T-helper 2 cell treated with Interferon-gamma antibody and Interleukin-4, amounts not matched to agents 5 μg/mL and 100 μg/mL, for 36 hours (primary cell): ENCODE measurements at places on chromosomes 3 and 15.

DNA sequence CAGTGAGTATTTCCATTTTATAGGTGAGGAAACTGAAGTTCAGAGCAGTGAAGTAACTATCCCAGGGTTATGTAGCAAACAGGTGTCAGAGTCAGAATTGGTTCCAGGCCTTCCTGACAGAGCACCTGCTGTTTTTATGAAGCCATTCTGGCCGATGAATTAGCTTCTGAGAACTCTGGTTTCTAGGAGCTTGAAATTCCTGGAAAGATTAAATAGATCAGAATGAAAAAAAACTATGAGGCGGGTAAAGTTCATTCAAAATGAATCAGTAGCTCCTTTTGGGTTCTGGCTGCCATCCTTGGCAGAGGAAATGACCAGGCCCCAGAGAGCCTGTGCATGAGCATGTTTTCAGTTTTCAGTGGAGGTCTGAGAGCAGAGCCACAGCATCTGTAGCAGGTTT is 59.3 kb upstream of the CFAP161 start:
- DNase-seq = no peak

- DNase-seq = no peak
Measured at GRCh38 chr15:79105141-79105540, 14.6 kb upstream of the RASGRF1 start.

DNA sequence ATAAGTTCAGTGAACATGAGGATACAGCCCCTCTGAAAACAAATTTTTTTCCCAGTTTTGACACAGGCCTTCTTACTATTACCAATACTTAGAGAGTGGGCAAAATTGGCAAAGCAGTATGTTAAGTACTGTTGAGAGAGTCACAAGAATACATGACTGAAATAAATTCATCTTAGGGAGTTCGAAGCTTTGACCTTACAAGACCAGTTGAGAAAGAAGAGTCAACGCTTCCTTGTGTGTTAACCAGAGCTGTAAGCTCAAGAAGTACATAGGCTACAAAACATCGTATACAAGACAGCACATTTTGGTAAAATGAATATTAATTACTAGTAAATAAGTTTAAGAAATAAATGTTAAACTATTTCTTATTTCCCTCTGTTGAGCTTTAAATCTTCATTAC is 164.4 kb upstream of the RORA start:
- no peak for DNase-seq

GRCh38 chr3:33722191-33722590 is 4.1 kb upstream of the CLASP2 start:
- no peak for DNase-seq

DNA sequence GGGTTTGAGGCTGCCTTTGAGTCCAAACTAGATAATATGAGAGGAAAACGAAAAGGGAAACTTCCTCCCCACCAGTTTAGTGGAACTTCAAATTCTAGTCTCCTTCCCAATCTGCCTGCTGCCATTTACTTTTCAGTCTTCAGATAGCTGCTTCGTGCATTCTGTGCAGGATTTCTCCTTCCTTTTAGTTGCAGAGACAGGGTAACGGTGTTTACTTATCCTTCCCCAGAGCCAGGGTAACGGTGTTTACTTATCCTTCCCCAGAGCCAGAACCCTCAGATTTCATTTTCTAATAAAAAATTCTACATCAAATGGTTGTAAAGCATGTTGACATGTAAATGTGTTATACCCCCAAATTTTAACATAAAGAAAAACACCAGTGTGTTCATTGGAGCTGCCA is 282.6 kb downstream of the VPS13C start:
- DNase-seq = no peak

GRCh38 chr15:25763954-25764353 is 99.2 kb downstream of the ATP10A start:
- no peak for DNase-seq

DNA sequence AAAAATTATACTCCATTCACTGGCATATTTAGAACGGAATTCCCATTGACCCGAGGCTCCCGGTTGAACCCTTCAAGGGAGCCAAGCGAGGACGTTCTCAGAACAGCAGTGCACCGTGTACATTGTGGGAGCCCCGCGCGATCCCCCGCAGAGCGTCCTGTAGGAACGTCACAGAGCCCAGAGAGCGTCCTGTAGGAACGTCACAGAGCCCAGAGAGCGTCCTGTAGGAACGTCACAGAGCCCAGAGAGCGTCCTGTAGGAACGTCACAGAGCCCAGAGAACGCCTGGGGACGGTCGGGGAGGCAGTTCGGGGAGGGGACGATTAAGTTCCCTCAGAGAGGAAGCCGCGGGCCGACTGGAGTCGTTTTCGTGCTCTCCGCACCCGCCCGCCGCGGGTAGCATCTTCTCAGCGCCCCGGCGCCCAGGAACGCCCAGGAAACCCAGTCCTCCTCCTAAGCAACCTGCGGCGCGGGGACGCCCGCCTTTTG is 506 bp upstream of the ATP1B3 start:
- DNase-seq = no peak

- DNase-seq = no peak
Measured at GRCh38 chr3:178586076-178586475, 49.8 kb downstream of the KCNMB2 start.

- DNase-seq = no peak
Measured at GRCh38 chr3:17972476-17972875, 230.0 kb upstream of the TBC1D5 start.

DNA sequence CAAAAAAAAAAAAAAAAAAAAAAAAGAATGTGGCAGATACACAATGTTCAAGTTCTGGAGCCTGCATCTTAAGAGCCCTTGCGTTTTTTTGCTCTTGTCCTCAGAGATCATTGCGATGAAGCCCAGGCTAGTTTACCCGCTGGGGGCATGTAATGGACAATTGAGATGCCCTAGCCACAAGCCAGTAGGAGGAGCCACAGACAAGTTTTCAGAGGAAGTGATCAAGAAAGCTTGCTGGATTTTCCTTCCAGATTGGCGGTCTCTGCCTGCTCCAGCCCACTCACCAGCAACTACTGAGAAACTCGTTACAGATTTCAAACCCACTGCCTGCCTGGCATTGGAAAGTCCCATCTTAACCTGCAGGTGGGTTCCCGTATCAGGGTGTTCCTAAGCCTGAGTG is 192.1 kb upstream of the EOMES start:
- no peak for DNase-seq

DNA sequence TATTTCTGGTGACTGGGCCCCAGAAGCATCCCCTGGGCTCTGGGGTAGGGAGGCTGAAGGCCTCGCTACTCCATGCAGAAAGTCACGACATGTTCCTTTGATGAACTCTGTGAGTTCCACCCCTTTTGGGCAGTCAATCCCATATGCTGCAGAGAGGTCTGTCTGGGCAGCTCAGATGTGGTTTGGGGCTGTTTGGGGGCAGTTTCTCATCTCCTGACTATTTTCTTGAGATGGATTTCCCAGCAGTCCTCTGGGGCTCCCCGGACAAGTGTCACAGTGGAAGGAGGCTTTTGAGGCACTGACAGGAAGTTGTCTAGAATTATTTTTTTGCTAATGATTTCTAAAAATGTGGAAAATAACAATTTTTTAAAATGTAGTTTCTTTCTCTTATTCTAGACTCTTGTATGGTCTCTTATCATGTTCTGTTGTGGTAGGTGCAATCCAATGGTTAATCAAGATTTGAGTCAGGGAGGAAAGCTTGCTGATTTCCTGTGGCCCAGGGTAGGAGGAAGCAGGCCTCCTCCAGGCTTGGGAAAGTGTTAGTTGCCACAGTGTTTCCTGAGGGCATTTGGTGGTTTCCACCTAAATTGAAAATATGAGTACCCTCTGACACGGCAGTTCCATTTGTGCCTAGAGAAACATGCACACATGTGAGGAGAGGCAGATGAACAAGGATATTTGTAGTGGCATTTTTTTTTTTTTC is 19.9 kb upstream of the TATDN2 start:
- peak; percentile 78 for DNase-seq

- DNase-seq = no peak
Measured at GRCh38 chr3:89813500-89813899, 706.1 kb downstream of the EPHA3 start.

DNA sequence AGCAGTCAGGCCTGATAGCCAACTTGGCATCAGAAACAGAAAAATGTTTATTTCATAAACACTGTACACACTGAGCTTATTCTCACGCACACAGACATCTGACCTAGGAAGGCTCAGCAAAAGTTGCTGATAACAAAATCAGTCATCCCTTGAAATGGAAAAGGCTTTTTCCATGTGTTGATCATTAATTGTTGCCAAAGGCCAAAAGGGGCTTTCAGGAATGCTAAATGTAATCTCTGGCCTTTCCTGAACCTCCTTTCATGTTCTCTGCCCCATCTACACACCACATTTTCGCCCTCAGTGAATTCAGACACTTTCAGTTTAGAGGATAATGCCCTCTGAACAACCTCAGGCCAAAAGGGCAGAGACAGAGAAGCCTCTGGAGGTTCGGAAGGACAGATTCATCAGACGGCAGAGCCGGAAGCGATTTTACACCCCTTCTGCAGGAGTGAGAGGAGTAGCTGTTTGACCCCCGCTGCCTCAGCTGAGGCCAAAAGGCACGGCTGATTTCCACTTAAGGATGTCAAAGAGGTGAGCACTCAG is 14.5 kb downstream of the RTP4 start:
- no peak for DNase-seq

DNA sequence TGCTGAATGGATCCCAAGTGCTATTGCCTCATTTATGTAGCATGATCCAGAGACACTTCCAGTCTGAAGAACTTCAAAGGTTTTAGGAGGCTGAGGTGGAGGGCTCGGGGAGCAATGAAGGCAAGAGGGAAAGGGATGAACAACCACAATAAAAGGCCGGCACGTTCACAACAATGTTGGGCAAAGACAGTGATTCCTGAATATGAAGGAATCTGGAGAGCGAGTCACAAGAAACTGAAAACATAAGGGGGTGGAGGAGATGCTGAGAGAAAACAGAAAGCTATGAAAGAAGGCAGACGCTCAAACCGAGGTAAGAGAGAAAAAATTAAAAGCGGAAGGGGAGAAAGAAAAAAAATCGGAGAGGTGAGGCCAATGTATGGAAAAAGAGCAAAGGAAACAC is 120.1 kb downstream of the GREM1 start:
- no peak for DNase-seq

DNA sequence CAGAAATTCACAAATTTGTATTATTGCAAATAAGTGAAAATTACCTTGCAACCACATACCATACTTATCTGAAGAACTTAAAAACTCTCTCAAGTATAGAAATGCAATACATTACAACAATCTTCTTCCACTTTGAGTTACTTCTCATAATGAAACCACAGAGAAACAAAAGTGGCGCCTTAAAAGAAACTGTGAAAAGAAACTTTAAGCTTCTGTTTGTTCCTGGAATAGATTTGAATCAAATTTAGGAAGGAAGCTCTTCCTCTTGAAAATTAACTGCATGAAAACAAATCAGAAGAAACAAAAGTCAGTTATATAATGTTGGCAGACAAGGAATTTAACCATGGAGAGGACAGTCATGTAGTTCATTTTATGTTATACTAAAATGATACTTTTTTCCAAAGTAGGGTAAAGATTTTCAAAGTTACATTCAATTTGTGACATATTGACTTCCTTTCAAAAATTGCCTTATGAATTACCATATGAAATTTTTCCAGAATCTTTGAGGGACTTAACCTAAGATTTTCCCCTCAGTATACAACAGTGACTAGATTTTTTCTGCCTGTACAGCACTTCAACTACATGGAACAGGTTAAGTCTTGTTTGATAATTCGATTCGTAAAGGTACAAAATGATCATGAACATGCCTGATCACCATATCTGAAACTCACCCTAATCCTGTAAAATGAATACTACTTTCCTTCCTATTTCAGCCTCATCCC is 57.6 kb upstream of the TNFSF10 start:
- no peak for DNase-seq

GRCh38 chr3:111498022-111498421 is 44.0 kb upstream of the CD96 start:
- DNase-seq = no peak

- no peak for DNase-seq
Measured at GRCh38 chr3:134186391-134186790, 64.3 kb downstream of the RYK start.

- no peak for DNase-seq
Measured at GRCh38 chr3:99907959-99908544, 90.4 kb downstream of the CMSS1 start.

- no peak for DNase-seq
Measured at GRCh38 chr3:127172211-127172610, 20.7 kb upstream of the PRR23E start.

DNA sequence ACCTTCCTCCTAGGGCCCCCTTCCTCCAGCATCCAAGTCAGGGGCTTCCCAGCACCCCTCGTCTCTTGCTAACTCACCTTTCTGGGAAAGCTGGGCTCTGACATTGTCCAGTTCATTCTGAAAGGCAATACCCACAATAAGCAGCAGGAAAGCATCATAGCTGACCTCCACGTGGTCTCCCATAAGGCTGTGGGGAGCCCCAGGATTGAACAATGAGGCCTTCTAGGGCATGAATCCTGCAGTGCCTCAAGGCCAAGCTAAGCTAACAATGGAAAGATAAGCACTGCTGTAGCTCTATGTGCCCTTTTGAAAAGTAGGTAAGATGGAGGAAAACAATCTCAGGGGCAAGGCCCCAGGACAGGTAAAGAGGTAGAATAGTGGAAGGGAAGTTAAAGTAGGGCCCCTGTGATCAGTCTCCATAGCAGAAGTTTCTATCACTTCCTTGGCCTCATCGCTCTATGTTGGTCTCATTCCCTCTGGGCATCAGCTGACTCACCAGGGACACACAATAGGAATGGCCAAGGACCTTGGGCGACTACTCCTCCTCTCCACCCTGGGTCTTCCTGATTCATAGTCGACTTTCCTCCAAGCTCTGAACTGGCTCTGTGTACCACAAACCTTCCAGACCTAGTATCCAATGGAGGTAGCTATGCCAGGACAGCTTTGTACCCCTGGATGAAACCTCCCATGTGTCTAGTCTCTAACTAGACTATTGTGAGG is 11.7 kb downstream of the TRAIP start:
- DNase-seq = no peak

GRCh38 chr3:186823386-186823785 is 17.1 kb upstream of the RFC4 start:
- no peak for DNase-seq

- no peak for DNase-seq
Measured at GRCh38 chr15:85414495-85414894, 34.1 kb downstream of the AKAP13 start.

DNA sequence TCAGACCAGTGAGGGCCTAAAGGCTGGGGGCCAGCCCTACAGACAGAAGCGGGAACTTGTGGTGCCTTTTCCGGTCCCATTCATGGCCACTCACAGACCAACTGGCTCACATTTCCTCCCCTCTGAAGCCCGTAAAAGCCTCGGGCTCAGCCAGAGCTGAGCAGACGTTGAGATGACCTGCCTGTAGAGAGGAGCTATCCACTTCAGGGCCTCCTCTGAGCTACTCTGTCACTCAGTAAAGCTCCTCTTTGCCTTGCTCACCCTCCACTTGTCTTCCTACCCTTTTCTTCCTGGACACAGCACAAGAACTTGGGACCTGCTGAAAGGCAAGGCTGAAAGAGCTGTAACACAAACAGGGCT is 53.5 kb downstream of the SLMAP start:
- no peak for DNase-seq

DNA sequence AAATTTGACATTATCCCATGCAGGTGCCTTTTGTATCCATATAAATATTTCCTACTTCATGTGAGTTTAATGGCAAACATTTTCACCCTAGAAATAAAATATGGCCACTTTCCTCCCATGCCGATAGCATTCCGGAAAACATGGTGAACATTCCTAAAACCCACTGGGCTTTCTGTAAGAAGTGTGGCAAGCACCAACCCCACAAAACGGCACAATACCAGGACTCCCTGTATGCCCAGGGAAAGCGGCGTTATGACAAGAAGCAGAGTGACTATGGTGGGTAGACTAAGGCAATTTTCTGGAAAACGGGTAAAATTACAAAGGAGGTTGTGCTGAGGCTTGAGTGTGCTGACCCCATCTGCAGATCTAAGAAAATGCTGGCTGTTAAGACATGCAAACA is 7.6 kb downstream of the ANXA2 start:
- DNase-seq = no peak
